Activated T-helper 9 cell treated with anti-CD3 and anti-CD28 coated beads, Interleukin-2, amount 50 U/mL, for 16 hours (primary cell): ENCODE measurements at places on chromosomes 5 and 9.

GRCh38 chr9:99607842-99608448 lies 213.7 kb upstream of the NR4A3 start:
- DNase-seq = no peak

DNA sequence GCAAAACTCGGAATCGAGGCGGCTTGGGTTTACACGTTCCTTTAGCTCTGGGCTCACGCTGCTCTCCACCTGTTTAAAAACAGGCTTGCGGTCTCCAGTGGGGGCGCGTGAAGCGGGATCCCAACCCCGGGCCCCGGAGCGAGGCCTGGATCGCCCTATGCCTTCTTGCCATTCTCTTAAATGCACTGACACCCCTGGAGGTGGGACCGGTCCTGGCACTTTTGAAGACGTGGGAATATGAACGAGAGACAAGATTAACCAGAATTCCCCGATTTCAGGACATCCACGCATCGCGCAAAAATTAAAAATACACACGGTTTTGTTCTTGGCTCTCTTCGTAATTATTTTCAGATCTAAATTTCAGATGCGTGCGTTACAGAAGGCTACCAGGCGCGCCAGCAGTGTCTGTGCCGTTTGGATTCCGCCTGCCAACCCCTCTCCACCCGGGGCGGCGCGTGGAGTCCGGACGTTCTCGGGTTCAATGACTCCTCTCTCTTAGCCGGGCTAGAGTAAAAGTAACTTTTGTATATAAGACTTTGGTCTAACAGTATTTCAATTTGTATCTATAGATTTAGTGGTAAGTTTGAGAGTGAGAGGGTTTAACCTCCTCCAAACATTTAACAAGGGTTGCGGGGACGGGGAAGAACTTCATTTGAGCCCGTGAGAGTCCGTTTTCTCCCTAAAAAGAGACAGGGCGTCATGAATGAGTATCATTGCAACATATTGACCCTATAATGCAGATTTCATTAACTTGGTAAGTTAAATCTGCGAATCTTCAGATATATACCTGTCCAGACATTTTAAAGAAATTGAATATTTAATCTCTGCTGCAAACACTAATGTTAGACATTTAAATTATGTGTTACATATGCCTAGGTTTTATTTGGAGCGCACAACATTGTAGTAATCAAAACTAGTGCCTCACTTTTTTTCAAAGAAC lies 3.8 kb downstream of the FOXD1 start:
- DNase-seq = no peak

DNA sequence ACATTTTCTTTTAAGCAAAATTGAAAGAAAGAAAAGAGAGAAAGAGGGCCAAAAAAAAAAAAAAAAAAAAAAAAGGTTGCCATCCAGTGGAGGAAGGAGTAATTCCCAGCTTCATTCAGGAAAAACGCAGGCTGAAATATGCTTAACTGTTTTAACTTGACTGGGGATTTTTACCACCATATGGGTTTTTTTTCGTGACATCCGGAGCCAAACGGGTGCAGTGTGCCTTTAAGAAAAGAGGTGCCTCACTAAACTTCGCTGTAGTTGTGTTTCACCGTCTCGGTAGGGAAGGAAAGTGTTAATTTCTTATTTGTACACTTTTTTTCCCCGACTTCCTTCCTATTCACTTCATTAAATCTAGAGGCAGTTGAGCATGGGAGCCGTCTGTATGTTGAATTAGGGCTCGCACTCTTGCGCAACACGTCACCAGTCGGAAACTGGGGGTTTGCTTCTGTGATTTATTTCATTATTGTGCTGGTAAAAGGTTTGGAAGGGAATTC lies 143.0 kb downstream of the SMARCA2 start:
- peak; percentile 10 for DNase-seq

- no peak for DNase-seq
Measured at GRCh38 chr5:9499498-9499876, 46.4 kb downstream of the SEMA5A start.

- DNase-seq = no peak
Measured at GRCh38 chr5:165029099-165029870, 1523.9 kb downstream of the MAT2B start.

DNA sequence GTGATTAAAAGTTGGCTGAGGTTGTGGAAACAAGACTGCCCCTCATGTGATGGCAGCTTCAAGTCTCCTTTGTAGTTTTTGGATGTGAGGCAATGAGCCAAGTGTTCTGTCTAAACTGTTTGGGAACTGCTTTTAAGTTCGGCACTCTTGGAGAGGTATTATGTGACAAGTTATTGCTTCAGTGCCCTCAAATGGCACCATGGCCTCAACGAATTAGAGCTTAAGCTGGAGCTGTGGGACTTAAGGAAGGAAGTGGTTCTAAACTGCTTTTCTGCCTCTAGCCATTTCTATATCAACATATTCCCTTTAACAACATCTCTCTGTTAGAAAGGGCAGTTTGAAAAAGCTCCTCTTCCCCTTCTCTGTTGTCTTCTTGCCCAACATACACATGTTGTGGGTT lies 227.7 kb downstream of the RFK start:
- no peak for DNase-seq

- no peak for DNase-seq
Measured at GRCh38 chr5:125455041-125455440, 708.6 kb upstream of the ZNF608 start.

- DNase-seq = no peak
Measured at GRCh38 chr5:66608501-66608900, 12.3 kb downstream of the MAST4 start.

GRCh38 chr5:53261245-53261644 lies 151.7 kb upstream of the MOCS2 start:
- no peak for DNase-seq

DNA sequence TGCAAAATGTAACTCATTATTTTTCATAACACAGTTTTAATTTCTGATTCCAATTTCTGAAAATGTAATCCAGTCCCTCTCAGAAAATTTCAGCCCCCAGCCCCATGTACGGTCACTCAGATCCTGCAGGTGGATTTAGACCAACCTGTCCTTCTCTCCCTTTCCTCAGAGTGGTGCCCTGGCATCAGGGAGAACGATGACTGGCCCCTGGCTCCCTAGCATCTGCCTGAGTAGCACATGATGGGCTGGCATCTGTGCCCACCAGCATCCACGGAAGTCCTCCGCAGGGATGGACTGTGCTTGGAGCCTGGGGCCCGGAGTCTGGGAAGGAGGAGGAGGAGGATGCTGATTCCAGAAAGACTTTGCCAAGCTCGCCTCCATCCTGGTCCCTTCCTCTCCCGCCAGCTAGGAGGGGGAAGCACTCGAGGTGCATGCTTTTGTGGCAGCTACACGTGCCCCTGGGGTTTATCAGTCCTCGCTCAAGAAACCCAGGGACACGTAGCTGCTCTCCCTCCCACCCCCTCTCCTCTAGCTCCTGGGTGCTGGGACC lies 54.4 kb upstream of the RUFY1 start:
- no peak for DNase-seq

DNA sequence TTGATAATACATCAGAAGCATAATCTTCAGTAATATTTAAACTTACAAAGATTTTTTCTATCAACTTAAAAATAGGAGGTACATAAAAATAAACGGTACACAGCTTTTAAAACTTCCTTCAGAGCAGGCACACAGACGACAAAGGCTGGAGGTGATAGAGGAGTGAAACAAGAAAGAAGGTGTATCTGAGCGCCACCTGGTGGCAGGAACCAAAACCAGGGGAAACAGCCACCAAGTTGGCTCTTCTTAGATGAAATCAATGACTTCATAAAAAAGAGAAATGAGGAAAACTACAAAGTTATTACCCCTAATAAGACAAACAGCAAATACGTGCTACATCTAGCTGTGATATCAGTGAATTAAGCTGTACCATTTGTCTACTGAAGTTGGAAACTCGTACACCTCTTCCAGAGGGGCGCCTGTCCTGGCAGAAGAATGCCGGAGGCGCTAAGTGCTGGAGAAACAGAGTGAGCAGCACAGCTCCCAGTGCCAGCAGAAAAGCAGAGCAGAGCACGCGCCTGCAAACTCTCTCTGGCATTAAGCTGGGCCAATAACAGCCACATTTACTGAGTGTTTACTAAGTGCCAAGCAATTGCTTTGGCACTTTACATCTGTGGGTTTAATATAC lies 85.9 kb downstream of the SETX start:
- DNase-seq = peak; percentile 48

DNA sequence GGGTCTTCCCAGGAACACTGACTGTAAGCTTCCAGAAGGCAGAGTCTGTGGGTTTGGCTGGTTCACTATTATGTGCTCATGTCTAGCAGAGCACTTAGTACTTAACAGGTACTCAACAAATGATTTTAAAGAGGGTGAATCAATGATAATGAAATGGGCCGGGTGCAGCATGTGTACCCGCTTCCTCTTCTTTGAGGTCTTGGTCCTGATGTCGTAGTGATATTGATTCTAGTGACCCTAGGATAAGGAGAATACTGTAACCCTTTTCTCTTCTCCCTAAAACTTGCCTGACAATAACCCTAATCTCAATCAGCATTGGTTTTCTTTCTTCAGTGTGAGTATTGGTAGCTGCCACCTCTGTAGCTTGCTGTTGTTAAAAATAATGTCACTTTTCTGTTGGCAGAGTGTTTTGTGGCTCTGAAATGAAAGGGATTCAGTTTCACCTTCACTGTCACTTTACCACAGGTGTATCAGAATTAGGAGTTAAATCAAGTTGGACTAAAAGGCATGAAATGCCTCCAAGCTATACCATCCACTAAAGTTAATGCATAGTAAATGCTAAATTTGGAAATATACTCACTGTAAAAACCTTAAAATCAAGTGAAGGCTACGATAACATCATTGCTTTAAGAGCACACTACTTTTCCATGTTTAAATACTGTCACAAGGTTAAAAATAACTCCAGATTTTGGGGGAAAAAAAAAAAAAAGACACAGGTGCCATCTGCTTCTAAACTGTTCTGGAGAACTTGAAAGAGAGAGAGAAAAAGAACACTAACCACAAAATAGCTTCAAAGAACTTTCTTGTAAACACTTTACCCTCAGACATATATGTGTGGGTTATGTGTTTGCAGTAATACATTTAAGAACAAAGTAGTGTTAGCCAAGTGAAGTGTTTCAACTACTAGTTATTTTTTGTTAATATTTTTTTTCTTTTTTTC lies 6.0 kb downstream of the CAMK4 start:
- DNase-seq = no peak

DNA sequence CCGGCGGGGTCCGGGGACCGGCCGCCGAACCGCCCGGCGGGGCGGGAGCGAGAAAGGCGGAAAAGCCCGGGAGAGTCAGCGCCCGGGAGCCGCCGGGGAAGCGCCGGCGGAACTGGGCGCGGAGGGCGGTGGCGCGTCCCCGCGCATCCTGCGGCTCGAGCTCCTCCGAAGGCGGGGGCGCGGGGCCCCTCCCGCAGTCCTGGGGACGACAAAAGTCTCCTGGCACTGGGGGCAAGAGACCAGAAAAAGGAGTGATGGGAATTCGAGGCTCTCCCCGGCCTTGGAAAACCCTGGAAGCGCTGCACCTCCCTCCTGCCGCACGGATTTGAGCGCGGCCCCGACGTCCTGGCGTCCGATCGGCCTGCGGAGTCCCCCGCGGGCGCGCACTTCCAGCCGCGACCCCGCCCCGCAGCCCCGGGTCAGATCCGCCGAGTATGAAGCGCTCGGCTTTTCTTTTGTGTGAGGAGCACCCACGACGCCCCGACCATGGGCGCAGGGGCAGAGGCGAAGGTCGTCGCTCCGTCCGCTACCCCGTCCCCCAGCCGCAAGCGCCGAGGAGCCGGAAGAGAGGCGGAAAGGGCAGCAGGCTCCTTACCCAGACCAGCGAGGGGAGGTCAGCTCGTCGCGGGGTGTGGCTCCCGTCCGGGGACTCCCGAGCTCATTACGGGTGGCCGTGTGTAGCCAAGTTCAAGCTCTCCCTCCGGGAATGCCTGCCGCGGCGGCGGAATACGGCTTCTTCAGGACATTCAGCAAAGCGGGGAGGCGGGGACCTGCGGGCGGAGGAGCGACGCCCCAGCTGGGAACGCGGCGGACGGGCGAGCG lies at the start of gene EPB41L4A:
Gene EPB41L4A (minus strand): TSS at position 114 of the 822 bp plus-strand sequence. CDS start 238 bp downstream, outside the sequence.
- no peak for DNase-seq

- no peak for DNase-seq
Measured at GRCh38 chr5:79961716-79962574, 29.1 kb downstream of the MTX3 start.

DNA sequence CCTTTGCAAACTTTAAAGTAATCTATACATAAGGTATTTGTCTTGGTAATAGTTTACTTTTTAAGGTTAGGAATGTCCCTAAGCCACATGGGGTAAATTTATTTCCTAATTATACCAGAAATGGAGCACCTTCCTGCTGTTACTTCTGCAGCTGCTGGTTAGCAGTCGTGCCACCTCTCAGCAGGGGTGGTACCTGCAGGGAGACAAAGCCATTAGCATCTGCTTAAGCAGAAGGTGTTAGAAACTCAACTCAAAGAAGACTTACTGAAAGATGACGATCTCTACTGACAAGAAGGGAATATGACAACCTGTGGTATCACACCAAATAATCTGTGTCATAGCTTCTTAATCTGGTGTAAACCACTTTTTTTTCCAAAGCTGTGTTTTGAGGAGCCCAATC lies 173.7 kb downstream of the BRINP1 start:
- no peak for DNase-seq

DNA sequence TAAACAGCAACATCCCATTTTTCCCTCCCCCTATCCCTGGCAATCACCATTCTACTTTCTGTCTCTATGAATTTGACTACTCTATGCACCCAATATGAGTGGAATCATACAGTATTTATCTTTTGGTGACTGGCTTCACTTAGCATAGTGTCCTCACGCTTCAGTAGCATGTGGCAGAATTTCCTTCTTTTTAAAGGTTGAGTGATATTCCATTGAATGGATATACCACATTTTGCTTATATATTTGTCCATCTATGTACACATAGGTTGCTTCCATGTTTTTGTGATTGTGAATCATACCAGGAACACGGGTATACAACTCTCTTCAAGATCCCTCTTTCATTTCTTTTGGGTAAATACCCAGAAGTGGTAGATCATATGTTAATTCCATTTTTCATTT lies 69.9 kb downstream of the CERT1 start:
- no peak for DNase-seq

DNA sequence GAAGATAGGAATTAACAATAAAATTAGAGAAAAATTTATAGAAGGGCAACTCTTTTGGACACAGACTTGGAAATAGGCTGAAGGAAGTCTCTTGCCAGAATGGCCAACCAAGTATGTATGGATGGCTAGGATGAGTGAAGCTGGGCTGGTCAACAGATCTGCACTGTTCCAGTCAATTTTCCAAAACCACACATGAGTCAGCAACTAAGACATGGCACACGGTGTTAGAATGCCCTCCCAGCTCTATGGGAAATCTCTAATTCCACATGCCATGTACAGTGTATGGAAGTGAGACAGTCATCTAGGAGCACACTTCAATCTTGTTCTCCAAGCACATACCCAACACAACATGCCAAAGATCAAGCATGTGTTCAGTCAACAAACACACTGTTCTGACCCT lies 129.6 kb downstream of the GLIS3 start:
- DNase-seq = no peak

DNA sequence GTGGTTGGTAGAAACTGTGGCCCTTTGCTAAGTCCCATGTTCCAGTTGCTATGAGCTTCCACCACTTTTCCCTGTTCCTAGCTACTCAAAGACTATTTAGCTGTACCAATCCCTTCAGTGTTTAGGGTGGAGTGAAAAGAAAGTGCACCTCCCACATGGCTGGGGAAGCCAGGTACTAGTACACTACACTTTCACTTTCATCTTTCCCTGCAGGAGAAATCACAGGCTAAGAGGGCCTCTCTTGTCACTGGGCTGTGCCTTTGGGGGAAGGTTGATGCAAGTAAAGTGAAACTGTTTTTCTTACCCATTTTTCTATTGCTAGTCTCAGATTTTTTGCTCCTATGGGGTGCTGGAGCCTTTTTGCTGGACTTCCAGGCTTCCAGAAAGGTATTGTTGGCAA lies 33.5 kb upstream of the CKS2 start:
- DNase-seq = no peak

GRCh38 chr5:145791866-145792265 lies 43.3 kb downstream of the PRELID2 start:
- DNase-seq = no peak

GRCh38 chr9:69090140-69090750 lies 54.7 kb downstream of the FXN start:
- DNase-seq = no peak
